Tongue (tissue), 3 donors: ENCODE measurements at places on chromosomes 5 and 9.

- no peak for DNase-seq
Measured at GRCh38 chr9:35537913-35538312, 48.0 kb downstream of the RUSC2 start.

DNA sequence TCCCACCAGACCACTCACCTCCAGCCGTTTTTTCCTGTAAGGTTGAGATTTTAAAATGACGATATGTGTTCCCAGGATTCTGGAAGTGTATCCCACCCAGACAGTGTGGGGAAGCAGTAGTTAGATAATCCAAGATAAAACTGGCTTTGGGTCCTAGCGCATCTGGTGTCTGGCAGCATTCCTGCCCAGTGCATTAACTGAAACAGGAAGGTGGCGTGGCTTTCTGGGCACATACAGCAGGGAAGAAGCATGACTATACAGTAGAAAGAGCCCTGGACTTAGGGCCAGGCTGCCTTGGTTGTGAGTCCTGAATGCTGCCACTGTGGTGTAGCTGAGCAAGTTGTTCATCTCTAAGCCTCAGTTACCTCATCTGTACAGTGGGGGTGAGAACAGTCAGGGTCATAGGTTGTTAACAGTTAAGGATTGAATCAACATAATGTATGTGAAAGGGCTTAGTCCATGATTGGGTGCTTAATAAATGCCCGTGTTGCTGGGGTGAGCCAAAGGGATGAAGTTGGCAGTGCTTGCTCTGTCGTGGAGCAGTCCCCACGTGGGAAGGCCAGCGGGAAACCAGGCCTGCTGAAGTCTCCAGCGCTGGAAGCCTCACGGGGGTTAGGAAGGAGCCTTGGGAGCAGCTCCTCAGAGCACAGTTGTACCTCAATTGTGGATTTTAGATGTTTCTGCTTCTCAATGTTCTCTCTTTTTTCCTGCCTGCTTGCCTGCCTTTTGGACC lies 18.0 kb downstream of the CLTA start:
- DNase-seq: no peak

GRCh38 chr5:120805131-120805530 lies 341.0 kb downstream of the PRR16 start:
- DNase-seq: peak; percentile 5

DNA sequence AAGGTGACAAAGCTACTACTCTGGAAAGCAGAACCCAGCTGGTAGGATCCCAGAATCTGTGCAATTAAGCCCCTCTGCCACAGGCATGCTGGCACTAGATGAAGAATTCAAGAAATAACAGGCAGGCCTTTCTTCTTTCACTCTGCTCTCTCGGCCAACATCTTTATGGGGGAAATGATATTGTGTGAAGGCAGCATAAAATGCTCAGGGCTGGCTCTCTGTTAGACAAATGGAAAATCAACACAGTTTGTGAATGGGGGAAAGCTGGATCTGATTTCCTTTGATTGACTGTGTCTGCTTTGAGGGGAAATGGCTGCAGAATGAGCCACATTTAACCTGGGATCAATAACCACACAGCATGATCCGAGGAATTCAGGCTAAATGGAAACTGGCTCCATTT lies 29.1 kb upstream of the AKNA start:
- DNase-seq: no peak

DNA sequence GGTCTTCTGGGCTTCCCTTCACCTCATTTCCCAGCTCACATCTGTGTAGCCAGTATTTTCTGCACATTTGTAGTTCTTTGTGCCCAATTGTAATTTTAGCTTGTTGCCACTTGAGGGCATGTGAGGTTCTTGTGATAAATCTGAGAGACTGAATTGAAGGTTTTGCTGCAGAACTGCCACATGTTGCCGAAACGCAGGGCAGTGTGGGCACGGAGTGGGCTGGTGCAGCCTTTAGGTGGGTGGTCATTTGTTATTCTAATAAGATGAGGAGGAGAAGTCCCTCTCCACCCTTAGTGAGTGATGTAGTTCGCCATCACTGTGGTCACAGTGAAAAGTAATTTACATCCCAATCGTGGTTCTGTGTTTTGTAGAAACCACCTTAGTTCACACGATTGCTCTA lies 21.2 kb downstream of the OTULIN start:
- peak; percentile 75 for DNase-seq

DNA sequence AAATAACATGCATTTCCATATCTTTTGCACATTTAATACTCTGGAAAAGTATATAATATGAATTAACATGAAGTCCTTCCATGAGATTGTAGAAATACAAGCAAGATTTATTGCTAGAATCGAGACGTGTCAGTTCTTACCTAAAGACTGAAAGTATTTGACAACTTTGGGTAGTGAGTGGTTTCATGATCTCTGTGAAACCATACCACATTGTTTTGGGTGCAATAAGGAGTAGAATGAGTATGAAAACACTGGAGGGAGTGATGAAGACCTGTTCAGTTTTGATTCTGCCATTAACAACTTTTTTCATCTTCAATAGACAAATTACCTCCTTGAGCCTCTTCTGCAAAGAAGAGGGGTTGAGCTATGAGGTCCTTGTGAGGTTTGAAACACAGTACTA lies 133.7 kb downstream of the NUDT12 start:
- no peak for DNase-seq

- DNase-seq: no peak
Measured at GRCh38 chr5:151549713-151550112, 41.4 kb downstream of the FAT2 start.

DNA sequence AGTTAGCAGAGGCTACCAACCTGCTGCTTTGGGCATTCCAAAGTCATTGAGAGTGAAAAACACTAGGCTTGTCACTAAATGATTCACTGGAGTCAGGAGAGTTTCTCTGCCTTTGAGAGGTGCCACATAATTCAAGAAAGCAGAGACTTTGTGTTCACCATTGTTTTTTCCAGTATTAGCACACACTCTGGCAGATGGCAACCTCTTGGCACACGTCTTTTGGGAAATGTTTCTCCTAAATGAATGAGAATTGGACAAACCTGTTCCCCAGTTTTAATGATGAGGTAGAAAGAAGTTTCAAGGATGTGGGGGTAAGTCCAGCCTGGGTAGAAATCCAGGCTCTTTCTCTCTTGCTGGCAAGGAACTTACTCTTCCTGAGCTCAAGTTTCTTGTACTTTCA lies 259.1 kb downstream of the GABRB2 start:
- DNase-seq: no peak

DNA sequence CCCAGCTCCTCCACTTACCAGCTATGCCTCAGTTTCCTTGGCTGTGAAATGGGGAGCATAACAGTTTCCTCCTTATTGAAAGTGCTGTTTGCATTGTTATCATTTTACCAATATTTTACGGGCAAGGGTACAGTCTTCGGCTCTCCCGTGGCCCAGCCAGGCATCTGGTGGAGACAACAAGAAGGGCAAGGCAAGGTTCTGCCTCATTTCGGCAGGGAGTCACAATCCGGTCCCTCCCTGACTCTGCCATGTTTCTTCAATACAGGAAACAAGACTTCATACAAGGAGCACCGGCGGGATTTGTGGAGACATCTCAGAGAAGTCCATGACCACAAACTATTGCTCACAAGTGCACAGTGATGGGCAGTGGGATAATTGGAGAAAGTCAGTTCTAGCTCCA lies 174.0 kb downstream of the FGF18 start:
- no peak for DNase-seq

DNA sequence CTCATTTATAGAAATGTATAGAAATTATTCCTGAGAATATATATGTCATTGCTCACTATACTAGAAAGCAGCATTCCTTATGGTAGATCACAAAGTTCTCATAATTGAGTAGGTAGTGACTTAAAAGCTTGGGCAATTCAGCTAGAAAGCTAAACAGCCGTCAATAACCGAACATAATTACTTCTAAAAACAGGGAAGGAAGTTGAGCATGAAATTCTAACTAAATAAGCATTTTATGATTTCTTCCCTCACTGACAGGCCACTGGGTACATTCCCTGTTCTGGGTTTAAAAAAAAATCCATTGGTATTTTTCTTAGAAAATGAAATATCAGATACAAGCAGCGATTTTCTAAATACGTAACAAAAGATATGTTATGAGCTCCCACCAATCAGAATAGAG lies 91.1 kb upstream of the DAB2 start:
- DNase-seq: no peak

- no peak for DNase-seq
Measured at GRCh38 chr5:55599148-55600050, 64.6 kb upstream of the PLPP1 start.

GRCh38 chr5:174493530-174493929 lies 230.9 kb upstream of the MSX2 start:
- DNase-seq: peak; percentile 11

DNA sequence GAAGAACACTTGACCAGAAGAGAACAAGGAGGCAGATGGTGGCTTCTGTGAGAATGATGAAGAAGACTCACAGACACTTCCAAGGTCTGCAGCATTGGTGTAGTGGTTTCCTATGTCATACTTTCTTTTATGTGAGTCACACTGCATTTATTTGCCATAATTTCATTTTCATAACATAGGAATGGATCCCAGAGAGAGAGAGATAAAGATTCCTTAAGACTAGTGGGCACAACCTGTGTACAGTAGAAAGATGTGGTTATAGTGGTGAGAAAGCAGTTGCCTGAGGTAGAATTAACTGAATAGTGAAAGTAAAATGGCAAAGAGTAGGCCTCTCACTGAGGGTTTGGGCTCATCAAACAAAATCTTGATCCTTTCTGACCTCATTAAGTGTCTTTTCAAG lies 7.6 kb upstream of the CCDC152 start:
- no peak for DNase-seq

GRCh38 chr5:178542455-178542854 lies 47.7 kb downstream of the COL23A1 start:
- DNase-seq: peak; percentile 75
